ENCODE measurements at places on chromosomes 12 and 14. TPM values are rescaled to one million over a fixed set of nuclear protein-coding genes. Genes with fewer than 3 reads are reported as not detected.
A peak's percentile ranks its signal among the peaks of the same experiment; 100 is the strongest.

DNA sequence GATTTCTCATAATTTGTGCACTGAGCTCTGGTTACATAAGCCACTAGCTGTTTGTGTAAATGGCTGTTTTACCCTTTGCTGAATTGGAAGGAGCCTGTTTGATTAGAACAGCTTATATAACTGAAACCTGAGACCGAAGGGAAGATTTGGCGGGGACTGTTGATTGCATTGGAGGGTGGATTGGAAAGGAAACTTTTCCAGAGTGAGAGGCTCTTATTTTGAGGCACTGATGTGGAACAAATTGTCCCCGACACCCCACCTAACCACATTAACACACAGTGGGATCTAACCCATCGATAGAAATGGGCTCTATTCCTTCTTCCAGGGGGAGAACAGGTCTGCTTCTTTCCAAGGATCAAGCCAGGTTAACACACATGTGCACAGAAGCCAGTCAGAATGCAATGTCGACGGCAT is 51.7 kb downstream of the TMEM30B start:
- DNase-seq = no peak
- no peaks in the 10 kb centered on the region for H3K36me3 ChIP-seq
- H3K4me3 ChIP-seq = no peak overlapping the region
- H3K4me1 ChIP-seq = peaks cover 4% of the 10 kb centered on the region

DNA sequence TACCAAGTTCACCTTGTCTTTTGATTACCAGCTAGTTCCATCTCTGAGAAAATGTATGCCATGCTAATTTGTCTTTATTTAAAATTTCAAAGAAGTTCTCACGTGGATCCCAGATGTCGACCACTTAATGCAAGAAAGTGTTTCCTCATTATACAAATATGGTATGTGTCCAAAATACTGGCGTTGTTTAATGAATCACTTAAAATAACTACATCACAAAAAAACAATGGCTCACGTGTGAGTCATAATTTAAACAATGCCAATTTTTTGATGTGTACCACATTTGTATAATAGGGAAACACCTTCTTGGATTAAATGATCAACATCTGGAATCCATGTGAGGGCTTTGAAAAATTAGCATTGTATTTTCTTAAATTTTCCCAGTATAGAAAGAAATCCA is 40.8 kb downstream of the DBX2 start:
- no peak overlapping the region for H3K4me3 ChIP-seq
- H3K4me1 ChIP-seq = peaks cover 3% of the 10 kb centered on the region
- H3K27me3 ChIP-seq = no peaks in the 10 kb centered on the region
- peak; percentile 21 for DNase-seq
- H3K27ac ChIP-seq = no peak overlapping the region

DNA sequence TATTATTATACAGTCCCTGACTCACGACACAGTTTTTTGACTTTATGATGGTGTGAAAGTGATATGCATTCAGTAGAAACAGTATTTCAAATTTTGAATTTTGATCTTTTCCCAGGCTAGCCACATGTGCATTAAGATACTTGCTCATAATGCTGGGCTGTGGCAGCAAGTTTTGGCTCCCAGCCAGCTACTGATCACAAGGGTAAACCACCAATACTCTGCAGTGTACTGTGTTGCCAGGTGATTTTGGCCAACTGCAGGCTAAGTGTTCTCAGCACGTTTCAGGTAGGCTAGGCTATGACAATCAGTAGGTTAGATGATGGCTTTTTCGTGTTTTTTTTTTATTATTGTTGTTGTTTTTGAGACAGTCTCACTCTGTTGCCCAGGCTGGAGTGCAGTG is 69.4 kb upstream of the ACTN1 start:
- DNase-seq = no peak
- H3K4me3 ChIP-seq = no peak overlapping the region
- H3K27ac ChIP-seq = no peak overlapping the region
- H3K36me3 ChIP-seq = peaks cover 3% of the 10 kb centered on the region
- H3K4me1 ChIP-seq = peaks cover 46% of the 10 kb centered on the region

DNA sequence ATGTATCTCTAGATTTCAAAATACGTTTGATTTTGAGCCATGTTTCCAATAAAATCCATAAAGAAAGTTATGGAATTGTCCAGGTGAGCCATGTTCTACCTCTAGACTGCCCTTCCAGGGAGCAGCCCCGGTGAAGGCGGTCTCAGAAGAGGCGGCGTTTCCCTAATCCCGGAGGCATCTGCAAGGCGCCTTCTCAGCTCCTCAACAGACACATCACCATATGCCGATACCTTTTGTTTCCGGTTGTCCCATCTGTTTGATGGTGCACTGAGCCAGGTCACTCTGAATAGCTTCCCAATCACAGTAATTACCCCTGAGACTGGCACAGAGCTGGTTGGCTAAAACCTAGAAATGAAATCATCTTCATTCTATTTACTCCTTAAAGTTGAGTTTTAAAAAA is 305.5 kb upstream of the FKBP4 start:
- no peaks in the 10 kb centered on the region for H3K36me3 ChIP-seq
- H3K27me3 ChIP-seq = peaks cover 13% of the 10 kb centered on the region
- no peak for DNase-seq
- no peaks in the 10 kb centered on the region for H3K4me1 ChIP-seq

DNA sequence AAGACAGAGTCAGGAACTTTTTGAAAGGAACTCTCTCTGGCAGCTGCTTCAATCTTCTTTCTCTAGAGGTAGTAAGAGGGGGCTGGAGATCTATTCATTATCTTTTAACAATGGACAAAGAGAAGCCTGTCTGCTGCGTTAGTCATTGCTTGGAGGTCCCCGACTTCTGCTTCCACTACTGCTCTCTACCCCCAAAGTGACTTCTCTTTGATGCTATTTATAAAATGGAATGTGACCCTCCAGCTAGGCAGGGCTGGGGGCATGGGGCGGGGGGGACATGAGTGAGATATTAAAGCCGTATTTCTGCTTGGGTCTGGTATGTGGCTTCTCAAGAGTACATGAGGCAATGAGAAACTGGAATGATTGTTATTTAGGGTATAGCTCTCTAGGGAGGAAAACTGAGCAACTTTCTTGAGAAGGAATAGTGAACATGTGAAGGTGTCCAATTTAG is 41.4 kb upstream of the NUDT4 start:
- peaks cover 15% of the 10 kb centered on the region for H3K4me1 ChIP-seq
- no peak overlapping the region for H3K4me3 ChIP-seq
- no peaks in the 10 kb centered on the region for H3K36me3 ChIP-seq

DNA sequence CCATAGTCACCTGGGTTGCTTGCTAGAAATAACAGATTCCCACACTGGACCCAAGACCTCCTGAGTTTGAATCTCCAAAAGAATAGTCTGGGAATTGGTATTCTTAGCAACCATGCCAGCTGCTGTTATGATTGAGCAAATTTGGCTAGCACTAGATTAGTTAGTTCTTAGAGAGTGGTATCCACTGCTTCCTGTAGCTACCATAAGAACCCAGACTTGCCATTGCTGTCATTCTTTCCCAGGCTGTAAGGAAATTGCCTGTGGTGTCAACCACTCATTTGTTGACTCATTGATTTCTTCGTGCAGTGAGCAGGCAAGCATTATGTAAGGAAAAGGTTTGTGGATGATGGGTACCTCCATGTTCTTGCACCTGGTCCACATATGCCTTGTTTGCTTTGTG is 201.8 kb upstream of the RGS6 start:
- DNase-seq = peak; percentile 60
- no peaks in the 10 kb centered on the region for H3K27me3 ChIP-seq
- no peak overlapping the region for H3K27ac ChIP-seq

- H3K27me3 ChIP-seq = no peaks in the 10 kb centered on the region
- H3K36me3 ChIP-seq = no peaks in the 10 kb centered on the region
- H3K4me1 ChIP-seq = peaks cover 29% of the 10 kb centered on the region
- peak; percentile 93 for DNase-seq
- no peak overlapping the region for H3K4me3 ChIP-seq
- peak overlapping the region; percentile 82 for H3K27ac ChIP-seq
Measured at GRCh38 chr12:68557011-68557730, 53.5 kb upstream of the RAP1B start.

DNA sequence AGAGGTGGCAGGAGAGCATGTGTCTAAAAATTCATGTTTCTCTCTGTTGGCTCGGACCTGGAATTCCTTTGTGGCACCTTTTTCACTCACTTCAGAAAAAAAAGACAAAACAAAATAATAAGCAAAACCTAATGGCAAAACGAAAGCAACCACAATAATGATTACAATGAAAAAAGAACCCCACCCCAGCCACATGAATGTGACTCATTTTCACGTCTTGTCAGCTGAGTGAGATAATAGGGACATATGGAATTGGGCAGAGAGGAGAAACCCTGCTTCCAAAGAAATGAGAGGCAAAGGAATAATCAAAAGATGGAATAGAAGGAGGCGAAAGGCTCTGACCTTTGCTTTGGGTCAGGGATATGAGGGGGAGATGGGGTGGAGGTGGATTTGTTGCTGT is 143.4 kb downstream of the SLC8A3 start:
- H3K36me3 ChIP-seq = no peaks in the 10 kb centered on the region
- H3K27me3 ChIP-seq = peaks cover 6% of the 10 kb centered on the region

DNA sequence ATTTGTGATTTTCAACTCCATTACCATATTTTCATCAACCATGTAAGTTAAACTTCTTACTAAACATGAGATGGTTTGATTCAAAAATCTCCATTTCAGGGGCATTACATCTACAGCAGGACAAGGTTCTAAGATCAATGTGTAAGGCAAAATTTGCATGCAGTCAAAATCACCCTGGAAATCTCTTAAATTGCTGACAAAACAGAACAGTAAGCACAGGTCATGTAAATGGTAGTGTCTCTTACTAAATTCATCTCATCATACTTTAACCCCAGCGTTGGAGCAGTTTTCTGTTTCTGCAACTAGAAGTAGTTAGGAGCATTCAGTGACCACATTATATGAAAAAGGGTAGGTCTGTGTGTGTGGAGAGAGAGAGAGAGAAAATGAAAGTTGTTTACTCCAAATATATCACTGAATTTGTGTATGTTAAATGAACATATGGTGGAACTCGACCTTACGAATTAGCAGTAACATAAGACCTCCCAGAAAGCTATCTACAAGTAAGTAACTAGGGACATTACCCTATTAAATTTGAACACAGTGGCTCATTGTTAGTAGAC is 227.5 kb downstream of the SSPN start:
- no peaks in the 10 kb centered on the region for H3K36me3 ChIP-seq
- peaks cover 3% of the 10 kb centered on the region for H3K4me1 ChIP-seq
- no peak overlapping the region for H3K4me3 ChIP-seq
- no peaks in the 10 kb centered on the region for H3K27me3 ChIP-seq
- no peak for DNase-seq

- H3K27ac ChIP-seq = no peak overlapping the region
- no peak for DNase-seq
- no peaks in the 10 kb centered on the region for H3K36me3 ChIP-seq
Measured at GRCh38 chr14:85248881-85249635, 280.9 kb upstream of the FLRT2 start.

- peaks cover 11% of the 10 kb centered on the region for H3K4me1 ChIP-seq
- DNase-seq = peak; percentile 36
- no peak overlapping the region for H3K27ac ChIP-seq
Measured at GRCh38 chr12:105409801-105410471, 79.4 kb downstream of the C12orf75 start.

DNA sequence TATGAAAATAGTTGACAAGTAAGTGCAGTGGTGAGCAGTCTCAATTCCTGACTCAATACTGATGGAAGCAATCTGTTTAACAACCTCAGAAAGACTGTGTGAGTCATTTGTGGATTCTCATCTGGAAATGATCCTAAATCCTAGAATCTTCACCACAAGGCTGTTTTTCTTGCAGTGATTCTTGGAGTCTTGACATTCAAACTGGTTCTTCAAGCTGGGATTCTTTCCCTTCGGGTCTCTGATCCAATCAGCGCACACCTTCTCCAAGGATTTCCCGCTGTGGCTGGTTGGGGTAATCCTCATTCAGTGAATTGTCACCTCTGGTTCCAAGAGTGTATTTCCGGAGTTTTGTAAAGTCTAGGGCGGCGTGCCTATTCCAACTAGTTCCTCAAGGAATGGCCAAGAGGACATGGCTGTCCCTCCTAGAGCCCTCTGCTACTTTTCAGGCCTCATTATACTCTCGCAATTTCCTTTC is 37.7 kb upstream of the FOXJ2 start:
- peak overlapping the region; percentile 91 for H3K27ac ChIP-seq
- H3K4me3 ChIP-seq = no peak overlapping the region
- H3K4me1 ChIP-seq = peaks cover 26% of the 10 kb centered on the region
- no peaks in the 10 kb centered on the region for H3K27me3 ChIP-seq

GRCh38 chr14:90518941-90519256 is 122.1 kb downstream of the CALM1 start:
- H3K4me1 ChIP-seq = peaks cover 16% of the 10 kb centered on the region
- H3K27ac ChIP-seq = no peak overlapping the region
- no peaks in the 10 kb centered on the region for H3K27me3 ChIP-seq
- no peak for DNase-seq

DNA sequence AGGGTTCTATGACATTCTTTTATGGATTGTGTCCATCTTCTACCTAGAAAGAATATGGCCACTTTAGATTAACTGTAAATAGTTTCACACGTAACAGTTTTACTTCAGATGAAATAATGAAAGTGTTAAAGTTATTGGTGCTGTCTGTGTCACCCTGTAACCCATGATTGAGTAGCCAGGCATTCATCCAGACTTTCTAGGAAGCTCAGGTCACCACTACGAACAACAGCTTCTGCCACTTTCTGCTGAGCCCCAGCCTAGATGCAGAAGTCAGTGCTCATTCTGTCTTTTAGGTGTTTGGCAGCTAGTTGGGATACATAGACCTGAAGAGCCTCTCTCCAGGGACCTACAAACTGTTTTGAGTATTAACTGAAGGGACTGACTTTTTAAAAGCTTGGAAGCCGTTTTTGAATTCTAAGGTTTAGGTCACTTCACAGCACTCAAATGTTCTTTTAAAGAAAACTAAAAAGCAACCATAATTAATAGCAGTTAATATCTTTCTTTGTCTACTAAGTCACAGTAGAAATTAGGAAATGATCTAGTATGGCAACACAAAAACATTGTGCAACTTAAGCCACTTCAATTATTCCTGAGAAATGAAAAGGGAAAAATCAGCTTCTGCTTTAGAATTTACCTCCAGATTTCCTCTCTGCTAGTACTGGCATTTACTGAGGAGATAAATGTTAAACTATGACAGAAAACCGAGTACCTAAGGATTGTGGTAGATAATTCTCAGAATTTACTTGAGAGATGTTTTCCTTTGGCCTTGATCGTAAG is 266.9 kb downstream of the CCDC91 start:
- H3K27ac ChIP-seq = no peak overlapping the region
- H3K4me1 ChIP-seq = no peaks in the 10 kb centered on the region
- no peaks in the 10 kb centered on the region for H3K27me3 ChIP-seq
- H3K4me3 ChIP-seq = no peak overlapping the region
- no peak for DNase-seq

DNA sequence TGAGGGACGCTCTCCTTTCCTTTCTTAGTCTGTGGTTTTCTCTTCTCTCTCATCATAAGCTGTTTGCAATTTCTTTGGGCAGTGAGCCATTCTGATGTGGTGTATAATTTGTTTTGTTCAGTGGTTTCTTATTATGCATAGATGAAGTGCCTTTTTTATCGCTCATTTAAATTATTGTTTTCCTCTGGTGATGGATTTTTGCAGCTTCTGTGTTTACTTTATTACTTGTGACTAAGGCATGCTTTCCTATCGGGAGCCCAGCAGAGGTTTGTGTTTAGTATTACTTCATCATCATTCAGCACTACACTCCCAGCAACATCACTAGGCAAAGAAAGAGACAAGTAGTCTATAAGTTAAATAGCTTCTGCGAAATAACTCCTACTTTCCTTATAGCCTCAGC is 586.6 kb upstream of the NOVA1 start:
- H3K36me3 ChIP-seq = no peaks in the 10 kb centered on the region
- H3K4me1 ChIP-seq = no peaks in the 10 kb centered on the region
- H3K27me3 ChIP-seq = no peaks in the 10 kb centered on the region

The NUBPL gene
- 8.2 TPM for total RNA-seq

The KRT75 gene
- not detected for total RNA-seq

The LHX5 gene
- total RNA-seq = not detected

The PFDN5 gene
- 281 TPM for total RNA-seq

The SLC2A14 gene
- 2.3 TPM for total RNA-seq

Measured in astrocyte (in vitro differentiated cells and primary cell).